Esophagus squamous epithelium (tissue), 5 donors: ENCODE measurements at places on chromosomes 5 and 9.

DNA sequence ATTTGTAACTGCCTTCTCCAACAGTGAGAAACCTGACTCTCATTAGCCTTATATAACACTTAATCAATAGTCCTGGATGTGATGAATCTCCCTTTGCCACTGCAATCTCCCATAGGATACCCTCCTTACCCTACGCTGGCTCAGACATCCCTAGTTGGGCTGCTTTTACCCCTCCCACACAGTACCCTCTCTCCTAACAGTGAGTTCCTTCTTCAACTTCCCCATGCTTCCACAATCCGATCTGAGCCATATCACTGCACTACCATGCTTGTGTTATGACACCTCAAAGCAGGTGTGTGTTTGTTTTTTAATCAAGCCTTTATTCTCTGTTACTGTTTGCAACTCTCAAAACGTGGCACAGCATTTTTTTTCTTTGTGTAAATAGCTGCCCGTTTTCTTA lies 60.5 kb upstream of the C9orf72 start:
- no peak for DNase-seq

DNA sequence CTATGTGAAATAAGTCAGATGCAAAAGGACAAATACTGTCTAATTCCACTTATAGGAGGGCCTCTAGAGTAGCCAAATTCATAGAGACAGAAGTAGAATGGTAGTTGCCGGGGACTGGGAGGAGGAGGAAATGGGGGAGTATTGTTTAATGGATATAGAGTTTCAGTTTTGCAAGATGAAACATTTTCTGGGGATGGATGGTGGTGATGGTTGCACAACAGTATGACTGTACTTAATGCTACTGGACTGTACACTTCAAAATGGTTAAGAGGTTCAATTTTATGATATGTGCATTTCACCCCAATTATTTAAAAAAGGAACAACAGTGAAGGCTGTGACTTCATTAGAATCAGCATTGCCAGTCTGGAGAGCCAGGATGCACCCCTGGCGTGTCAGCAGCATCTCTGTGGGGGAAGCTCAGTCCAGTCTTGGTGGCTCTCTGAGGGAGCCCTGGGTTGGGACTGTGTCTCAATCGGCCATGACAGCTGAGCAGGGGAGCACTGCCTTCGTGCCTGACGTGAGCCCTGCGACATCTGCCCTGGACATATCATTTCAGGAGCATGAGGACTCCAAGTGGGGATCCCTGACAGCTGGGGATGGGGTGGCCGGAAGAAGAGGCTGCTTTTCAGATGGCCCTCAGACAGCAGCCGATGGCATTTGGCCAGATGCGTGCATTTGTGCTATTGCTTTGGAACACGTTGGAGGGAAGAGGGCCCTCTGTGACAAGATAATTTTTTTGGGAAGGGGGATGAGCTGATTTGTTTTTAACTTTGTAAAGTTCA lies 130.8 kb upstream of the STC2 start:
- no peak for DNase-seq

DNA sequence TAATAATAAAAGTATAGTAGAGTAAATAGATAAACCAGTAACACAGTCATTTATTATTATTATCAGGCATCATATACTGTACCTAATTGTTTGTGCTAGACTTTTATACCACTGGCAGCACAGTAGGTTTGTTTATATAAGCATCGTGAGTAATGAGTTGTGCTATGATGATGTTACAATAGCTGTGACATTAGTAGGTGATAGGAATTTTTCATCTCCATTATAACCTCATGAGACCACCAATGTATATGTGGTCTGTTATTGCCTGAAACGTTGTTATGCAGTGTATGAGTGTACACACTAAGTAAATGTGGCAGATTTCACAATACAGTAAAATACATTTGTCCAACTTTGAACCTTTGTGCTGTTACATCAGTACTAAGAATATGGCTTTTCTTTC lies 72.7 kb upstream of the SPATA31D4 start:
- DNase-seq, result no peak

- DNase-seq, result no peak
Measured at GRCh38 chr5:142823126-142823525, 52.9 kb downstream of the ARHGAP26 start.

GRCh38 chr9:23686896-23687295 lies 139.1 kb downstream of the ELAVL2 start:
- no peak for DNase-seq

GRCh38 chr5:94544031-94544650 lies 74.3 kb downstream of the KIAA0825 start:
- no peak for DNase-seq

DNA sequence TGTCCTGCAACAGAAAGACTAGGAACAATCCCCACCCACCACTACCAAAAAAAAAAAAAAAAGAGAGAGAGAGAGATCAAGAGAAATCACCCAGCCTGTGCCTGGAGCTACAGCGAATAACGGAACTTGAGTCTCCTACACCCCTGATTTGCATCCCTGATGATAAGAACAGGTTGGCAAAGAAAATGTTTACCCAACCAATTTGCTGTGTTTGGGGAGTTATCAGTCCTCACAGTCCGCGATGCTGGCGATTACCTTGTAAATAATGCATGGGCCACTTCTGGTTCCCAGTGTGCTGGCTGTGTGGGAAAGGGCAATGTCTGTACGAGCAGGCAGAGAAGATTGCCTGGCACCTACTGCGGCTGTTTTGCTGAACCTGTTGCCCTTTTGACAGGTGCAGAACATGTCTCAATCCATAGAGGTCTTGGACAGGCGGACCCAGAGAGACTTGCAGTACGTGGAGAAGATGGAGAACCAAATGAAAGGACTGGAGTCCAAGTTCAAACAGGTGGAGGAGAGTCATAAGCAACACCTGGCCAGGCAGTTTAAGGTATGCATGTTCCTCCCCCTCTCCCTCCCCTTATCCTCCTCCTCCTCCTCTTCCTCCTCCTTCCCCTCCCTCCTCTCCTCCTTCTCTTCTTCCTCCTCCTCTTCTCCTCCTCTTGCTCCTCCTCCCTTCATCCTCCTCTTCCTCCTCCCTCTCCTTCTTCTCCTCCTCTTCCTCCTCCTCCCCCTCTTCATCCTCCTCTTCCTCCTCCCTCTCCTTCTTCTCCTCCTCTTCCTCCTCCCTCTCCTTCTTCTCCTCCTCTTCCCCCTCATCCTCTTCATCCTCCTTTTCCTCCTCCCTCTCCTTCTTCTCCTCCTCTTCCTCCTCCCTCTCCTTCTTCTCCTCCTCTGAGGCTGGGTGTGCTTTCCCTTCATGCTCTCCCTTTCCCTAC lies 8.3 kb downstream of the OLFM1 start:
- DNase-seq, result no peak

DNA sequence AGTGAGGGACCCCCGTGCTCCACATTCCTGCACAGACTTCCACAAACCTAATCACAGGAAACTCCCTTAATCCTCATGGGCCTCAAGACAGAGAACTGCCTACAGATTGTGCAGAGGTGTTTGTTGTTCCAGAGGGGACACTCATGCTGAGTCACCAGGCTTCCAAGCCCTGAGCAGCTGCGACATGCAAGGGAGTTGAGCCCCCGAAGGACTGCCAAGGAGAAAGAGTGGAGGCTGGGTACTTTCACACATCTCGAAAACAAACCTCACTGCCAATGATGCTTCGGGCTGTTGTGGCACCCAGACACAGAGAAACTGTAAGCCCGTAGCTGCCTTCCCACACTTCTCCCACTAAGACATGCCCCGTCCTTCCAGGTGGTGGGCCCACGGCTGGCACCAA lies 480.8 kb downstream of the CDH12 start:
- no peak for DNase-seq

DNA sequence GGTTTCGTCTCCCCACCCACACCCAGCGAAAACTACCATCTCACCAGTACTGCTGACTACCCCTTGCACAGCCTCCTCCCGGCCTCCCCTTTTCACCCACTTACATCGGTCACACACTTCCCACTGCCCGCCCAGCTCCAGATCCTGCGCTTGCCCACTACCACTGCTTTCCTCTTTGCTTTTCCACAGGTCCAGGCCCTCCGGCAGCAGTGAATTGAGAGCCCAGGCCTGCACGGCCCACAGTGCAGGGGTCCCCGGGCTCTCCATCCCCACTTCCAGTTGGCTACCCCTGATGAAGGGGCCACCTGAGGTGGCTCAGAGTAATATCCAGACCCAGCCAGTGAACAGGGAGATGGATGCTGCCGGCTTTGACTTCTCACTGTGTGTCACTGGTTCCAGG lies 120.2 kb upstream of the FSTL4 start:
- DNase-seq, result no peak

DNA sequence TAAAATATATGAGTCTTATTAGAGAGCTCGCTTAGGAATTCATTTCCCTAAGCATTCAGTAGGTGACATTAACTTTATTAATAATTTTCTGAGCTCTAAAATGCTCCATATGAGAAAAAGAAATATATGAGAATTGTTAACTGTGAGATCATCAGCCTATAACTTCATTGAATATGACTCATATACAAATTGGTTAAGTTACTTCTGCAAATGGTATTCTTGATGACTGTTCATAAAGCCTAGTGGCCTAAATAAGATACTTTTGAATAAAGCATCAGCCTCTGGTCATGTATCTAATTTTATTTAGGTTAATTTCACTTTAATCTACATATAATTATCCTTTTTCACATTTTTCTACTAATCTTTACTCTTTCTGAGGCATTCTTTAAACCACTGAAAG lies 710.2 kb upstream of the ACO1 start:
- no peak for DNase-seq

GRCh38 chr9:127053960-127054359 lies 68.5 kb downstream of the ANGPTL2 start:
- DNase-seq, result no peak

GRCh38 chr5:178126556-178126955 lies 4.3 kb upstream of the RMND5B start:
- DNase-seq, result no peak

DNA sequence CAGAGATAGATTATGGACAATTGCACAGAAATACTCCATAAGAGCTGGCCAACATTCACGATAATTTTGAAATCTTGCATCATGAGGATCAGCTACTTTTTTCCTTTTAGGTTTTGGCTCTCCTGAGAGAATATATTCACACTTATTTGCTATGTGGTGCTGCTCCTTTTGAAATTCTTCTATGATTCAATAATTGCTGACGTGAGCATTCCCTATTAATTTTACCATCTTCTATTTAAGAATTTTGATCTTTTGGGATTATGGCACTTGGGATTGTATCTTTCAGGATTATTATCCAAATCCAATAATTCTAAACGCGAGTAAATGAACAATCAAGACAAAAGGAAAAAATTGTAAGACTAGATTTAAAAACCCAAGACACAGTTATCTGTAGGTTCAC lies 358.8 kb downstream of the ELAVL2 start:
- no peak for DNase-seq

DNA sequence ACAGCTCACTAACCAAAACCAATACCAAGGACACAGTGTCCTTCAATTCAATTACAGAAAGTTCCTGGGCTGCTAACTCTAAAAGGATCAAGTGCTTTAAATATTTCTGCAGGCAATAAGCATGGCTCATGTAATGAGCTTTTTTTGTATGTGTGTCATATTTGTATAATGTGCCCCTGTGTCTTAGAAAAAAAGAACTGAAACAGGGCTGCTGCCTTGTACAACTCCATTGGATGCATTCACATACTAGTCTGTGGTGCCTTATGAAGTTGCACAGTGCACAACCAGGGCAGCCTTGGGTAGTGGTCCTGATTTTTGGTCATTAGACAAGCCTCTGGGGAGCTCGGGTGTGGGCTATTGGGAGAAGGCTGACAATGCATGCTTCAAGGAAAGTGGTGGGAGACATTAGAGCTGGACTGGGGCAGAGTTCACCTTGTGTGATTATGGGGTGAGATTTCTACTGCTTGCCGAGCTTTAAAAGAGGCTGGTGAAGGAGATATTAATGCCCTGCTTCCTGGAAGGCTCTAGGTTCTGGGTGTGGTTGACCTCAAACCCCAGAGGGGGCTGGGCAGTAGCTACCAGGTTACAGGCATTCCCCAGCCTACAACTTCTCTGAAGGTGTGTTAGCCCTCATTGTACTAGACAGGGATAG lies 3.6 kb upstream of the CPEB4 start:
- DNase-seq, result no peak

GRCh38 chr5:34042321-34042720 lies 692 bp downstream of the C1QTNF3 start:
- DNase-seq, result no peak

DNA sequence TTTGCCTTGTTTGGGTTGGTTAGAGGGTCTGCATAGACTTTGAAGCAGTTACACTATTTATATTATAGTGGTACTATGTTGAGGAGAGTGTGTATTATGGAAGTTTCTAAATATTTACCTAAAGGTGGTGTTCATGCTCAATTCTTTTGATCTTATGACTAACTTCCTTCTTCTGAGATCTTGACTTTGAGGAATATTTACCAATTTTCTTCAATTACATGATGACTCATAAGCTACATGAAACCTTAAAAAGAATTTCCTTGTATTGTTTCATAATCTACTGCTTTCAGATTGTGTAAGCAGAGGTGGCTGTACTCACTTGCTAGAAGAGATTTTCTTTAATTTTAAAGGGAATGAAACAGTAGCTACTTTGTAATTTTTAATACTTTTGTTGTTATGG lies 276.1 kb downstream of the TAF11L14 start:
- DNase-seq, result no peak

- no peak for DNase-seq
Measured at GRCh38 chr9:103183701-103184171, 188.6 kb downstream of the CYLC2 start.

GRCh38 chr9:125909459-125909858 lies 162.3 kb downstream of the PBX3 start:
- no peak for DNase-seq

DNA sequence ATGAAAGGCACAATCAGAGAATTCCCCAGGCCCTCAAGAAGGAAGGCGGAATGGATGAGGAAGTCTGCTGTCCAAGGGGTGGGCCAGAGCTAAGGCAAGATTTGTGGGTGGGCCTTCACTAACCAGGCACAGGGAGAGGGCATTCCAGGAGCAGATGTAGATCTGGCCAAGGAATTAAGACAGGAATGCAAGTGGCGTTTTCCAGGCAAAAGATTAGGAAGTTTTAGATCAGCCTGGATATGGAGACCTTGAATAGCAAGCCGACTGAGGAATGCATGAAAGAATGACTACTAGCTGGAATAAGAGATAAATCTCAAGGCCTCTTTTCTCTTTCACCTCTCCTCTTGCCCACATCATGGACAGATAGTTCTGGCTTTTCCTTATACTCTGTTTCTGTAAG lies 68.5 kb downstream of the GHR start:
- DNase-seq, result no peak

DNA sequence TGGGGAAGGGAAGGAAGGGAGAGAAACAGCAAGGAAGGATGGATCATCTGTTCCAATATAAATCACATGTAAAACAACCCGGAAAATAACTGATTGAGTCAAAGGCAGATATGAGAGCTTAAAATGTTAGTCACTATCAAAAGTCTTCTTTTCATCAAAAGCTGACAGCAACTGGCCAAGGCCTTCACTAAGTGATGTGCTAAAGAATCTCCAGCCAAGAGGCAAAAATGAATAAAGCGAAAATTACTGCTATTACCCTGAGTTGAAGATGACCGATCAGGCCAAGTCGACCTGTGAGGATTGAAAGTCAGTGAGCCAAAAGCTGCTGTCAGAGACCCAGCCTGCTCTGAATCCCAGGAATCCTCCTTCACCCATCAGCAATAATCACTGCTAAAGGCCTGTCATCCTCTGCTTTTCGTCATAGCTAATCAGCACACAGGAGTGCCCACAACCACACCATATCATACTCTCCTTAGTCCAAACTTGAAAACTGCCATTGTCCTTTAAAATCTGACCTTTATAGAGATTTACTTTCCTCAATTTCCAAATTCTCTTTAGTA lies 736.9 kb downstream of the TLE1 start:
- no peak for DNase-seq
